COLO829 (cell line): ENCODE measurements at places on chromosomes 4 and X.
A peak's percentile ranks its signal among the peaks of the same experiment; 100 is the strongest.

DNA sequence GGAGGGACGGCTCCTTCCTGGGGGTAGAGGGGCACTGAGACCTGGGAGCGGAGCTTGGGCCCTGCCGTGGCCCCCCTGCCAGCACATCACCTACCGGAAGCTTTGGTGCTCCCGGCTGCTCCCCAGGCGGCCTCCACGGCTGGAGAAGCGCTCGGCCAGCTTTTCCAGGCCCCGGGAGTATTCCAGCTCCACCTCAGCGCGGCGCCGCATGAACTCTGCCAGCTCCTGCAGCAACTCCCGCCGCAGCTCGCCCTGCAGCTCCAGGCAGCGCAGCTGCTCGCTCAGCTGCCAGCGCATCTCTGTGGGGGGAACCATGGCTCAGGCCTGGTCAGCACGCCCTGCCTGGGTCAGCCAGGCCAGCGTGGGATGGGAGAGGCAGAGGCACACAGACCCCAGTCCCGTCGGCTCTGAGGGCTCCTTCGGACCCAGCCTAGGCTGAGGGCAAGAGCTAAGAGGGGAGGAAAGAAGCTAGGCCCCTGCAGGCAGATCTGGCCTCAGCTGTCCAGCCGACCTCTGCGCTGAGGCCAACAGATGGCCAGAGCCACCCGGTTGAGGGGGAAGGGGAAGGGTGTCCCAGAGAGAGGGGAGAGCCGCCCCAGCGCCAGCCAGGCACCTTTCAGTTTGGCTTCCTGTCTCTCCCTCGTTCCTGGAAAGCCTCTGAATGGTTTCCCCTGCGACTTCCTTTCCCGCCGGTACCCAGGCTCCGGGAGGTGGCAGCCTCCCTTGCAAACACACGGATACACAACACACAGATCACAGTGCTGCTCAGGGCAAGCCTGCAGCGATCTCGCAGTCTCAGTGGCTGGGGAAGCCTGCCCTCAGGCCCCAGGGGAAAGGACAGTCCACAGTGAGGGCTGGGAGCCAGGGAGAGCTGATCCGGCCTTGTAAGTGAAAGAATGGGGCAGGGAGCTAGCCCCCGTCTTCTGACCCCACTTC, 4.3 kb downstream of the ARHGAP4 start:
- no peak for DNase-seq

DNA sequence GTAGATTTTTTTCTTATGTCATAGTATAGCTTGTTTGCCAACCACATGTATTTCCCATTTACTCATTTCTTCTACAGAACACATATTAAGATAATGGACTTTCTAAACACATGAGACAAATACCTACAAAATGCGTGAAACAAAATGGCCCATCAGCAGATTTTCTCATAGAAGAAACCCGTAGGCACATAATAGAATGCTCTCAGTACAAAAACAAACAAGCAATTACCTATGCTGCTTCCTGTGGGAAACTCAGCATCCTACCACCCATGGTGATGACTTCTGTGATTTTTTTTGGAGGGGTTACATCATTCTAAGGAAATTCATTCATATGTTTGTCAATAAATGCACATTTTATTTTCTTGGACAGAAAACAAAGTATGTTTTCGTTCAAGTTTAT, 343.6 kb downstream of the SPRY1 start:
- DNase-seq: no peak

DNA sequence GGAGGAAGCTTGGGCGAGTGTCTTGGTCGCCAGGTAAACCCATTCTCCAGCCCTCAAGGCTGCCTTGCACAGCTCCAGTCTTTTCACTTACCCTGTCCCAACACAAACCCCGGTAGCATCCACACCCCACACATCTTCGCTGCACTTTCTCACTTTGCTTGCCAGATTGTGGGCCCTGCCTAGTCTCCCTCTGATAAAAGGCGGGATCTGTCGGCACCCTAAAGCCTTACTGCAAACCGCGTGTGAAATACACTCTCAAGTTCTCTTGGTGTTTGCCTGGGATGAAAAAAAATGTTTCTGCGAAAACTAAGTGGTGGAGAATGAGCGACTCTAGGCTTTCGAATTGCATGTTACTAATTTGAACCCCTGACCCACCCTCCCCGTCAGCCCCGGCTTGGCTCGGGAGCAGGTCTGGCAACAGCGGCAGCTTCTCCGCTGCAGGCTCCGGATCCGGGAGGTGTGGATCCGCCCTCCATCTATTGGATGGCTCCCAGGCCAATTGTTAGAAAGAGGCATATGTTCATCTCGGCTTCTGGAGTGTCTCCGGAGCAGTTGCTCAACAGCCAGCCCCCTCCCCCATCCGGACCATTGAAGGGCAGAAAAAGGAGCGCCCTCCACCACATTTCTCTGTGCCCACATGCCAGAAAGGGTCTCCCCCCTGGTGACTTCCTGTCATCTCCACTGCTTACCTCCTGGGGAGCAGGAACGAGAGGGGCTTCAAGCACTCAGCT, 3.0 kb upstream of the CITED1 start:
- peak; percentile 65 for DNase-seq

DNA sequence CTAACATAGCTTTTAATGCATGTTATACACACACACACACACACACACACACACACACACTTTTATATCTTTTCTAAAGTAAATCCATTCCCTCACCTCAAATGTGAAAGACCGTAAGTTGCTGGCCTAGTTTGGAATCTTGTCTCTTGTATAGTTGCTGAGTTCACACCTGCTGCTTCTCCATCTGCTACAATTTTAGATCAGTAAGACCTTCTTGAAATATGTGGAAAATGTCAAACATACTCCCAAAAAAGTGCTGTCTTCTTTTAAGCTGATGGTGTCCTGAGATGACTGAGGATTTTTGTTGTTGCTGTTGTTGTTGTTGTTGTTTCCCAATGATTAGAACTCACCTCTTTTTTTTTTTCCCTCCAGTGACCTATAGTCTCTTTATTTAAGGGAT, 121.3 kb downstream of the SNCA start:
- no peak for DNase-seq

DNA sequence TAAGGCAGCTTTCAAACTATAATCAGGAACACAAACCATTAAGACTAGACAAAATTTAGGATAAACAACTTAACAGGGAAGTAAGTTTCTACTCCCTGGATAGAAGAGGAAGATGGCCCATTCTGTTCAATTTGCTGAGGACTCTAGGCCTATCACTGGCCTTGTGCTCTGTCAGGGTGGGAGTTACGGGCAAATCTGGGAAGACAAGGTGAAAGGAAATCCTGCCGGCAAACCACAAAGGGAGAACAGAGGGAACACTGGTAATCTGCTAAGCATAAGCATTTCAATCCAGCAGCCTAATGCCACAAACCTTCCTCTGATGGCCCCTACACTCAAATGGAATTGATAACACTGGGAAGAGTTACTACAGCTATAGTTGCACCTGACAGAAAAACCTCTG, 8.3 kb downstream of the GPR82 start:
- no peak for DNase-seq

GRCh38 chr4:37964734-37965457, 4.7 kb downstream of the PTTG2 start:
- DNase-seq: no peak

- no peak for DNase-seq
These were observed 16.3 kb downstream of the SULT1B1 start for GRCh38 chr4:69744157-69744478.

GRCh38 chrX:8726031-8726652, 5.8 kb downstream of the ANOS1 start:
- DNase-seq: no peak

DNA sequence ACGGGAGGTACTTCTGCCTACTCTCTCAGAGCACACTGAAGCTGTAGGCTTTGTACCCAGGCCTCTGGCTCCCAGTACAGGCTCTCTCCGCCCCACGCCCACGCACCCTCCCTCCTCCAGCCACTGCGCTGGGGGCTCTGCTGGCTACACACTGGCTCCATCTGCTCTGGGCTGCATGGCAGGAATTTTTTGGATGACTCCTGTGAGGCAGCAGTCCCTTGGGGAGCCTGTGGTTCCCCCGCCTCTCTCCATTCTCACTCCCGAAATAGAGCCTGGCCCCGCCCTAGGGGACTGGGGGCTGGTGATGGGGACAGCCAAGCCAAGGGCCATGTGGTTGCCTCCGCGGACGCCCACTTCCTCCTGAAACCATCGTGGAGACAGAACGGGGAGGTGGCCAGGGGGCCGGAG, 58.1 kb upstream of the ADRA2C start:
- DNase-seq: no peak

GRCh38 chr4:22488106-22488505, 27.8 kb downstream of the ADGRA3 start:
- DNase-seq: no peak

GRCh38 chrX:23134136-23134535, 134.4 kb downstream of the DDX53 start:
- no peak for DNase-seq

DNA sequence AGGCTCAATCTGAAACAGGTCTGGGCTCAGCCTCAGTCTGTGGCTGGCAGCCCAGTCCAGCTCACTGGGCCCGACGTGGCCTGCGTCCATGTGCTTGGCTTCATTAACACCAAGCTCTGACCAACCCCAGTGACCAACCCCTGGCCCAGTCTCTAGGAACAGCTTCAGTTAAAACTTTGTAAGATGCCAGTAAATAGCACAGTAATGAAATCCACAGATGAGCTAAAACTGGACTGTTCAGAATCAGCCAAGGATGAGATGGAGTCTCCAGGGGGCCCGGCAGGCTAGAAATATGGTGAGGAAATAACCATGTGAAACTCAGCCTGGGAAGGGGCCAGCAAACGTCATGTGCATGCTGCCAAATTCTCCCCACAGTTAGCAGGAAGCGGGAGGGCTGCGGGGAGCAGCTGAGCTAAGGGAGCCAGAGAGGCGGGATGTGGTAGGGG, 37.1 kb upstream of the XPNPEP2 start:
- no peak for DNase-seq

DNA sequence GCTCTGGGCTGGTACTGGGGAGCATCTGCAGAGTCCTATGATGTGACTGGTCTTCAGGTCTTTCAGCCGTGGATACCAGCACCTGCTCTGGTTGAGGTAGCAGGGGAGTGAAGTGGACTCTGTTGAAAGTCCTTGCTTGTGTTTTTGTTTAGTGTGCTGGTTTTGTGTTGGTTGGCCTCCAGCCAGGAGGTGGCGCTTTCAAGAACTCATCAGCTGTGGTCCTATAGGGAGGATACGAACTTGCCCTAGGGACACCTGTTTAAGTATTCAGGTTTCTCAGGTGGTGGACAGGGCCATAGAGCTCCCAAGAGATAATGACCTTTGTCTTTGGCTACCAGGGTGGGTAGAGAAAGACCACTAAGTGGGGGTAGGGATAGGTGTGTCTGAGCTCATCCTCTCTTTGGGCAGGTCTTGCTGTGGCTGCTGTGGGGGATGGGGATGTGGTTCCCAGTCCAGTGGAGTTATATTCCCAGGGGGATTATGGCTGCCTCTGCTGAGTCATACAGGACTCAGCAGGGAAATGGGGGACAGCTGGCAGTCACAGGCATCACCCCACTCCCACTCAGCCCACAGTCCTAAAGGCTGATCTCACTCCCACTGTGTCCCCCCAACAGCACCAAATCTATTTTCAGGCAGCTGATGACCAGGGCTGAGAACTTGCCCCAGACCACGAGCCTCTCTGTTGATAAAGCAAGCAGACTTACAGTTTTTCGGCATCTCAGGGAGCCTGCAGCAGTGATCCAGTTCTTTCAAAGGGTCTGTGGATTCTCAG, 24.1 kb downstream of the MSMO1 start:
- DNase-seq: no peak

DNA sequence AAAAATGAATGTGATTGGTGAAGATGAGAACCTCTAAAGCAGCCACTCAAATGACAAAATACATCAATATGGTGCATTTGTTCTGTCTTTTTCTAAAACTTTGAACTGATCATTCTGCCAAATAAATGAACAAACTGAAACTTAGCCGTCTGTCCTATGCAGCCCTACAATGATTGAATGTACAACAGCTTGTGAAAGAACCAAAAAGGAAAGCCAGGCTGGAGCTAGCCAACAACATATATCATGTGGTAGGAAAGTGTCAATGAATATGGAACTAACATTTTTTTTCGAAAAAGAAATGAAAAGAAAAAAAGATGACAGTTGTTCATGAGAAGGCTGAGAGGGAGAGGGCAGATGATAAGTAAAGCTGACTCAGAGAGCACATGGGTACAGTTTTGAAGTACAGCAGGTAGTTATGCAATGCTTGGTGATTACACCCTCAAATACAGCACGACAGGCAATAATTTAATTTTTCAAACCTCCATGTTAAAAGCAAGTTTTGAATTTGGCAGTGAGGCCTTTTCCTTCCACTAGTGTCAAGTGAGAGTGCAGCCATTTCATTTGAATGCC, 21.2 kb upstream of the SLC7A11 start:
- no peak for DNase-seq

DNA sequence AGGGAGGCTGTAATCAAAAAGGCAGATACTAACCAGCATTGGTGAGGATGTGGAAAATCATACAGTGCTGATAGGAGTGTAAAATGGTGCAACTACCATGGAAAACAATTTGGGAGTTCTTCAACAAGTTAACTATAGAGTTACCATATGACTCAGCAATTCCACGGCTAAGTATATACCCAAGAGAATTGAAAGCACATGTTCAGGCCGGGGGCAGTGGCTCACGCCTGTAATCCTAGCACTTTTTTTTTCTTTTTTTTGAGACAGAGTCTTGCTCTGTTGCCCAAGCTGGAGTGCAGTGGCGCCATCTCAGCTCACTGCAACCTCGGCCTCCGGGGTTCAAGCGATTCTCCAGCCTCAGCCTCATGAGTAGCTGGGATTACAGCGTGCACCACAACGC, 15.0 kb upstream of the CD99L2 start:
- no peak for DNase-seq

DNA sequence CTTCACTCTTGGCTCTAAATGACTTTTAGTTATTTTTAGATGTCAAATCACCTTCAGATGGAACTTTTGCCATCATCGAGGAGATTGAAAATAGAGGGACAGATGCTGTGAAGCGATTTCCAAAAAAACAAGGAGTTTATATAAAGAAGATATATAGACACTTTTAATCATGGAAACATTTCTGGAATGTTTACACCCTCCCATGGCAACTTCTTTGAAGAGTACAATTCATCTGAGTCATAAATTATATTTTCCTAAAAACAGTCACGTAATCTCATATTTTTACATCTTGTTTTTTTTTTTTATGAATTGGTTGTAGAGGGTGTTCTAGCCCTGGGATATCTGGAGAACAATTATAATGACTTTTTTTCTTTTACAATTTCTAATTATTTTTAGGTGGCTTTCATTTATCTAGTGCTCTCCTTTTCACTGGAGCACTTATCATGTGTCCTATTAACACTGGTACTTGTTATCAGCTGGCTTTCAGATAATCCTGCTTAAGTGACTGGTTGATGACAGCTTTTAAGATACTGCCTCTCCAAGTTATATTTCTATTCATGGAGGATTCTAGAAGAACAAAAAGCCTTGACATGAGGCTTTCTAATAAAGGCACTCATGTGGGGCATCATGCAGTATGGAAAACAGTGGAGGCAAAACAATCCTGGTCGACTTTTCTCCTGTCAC, 24.9 kb downstream of the PCDH7 start:
- DNase-seq: no peak

GRCh38 chrX:20715176-20715575, 448.5 kb upstream of the RPS6KA3 start:
- no peak for DNase-seq

DNA sequence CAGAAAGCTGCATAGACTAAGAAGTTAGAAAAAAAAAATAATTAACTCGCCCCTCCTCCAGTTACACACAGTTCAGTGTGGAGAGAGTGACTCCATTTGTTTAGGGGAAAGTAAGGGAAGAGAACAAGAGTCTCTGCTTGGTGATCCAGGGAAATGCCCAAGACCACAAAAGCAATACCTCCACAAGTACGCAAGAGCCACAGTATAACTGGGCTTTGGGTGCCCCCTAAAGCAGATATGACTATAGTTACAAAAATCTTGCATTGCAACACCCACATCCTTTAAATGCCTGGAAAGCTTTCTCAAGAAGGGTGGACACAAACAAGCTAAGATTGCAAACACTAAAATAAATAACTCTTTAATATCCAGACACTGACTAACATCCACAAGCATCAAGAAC, 164.2 kb upstream of the NRK start:
- DNase-seq: no peak
